SK-MEL-5 (cell line): ENCODE measurements at places on chromosomes 3 and 15.

DNA sequence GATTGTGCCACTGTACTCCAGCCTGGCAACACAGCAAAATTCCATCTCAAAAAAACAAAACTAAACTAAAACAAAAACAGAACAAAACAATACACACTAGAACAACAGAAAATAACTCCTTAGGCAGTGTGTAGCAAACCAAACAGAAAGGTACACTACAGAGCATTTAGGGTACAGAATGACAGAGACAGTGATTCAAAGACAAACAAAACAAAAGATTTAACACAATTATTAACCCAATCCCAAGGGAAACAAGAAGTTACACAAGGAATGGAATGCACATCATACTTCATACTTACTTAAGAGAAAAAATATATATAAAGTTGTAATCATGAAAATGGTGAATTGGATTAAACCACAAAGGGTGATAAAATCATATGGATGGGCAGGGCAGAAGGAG, 12.9 kb downstream of the SLC25A20 start:
- DNase-seq = no peak

GRCh38 chr15:66698318-66698961, 3.6 kb upstream of the SMAD6 start:
- DNase-seq = peak; percentile 85

DNA sequence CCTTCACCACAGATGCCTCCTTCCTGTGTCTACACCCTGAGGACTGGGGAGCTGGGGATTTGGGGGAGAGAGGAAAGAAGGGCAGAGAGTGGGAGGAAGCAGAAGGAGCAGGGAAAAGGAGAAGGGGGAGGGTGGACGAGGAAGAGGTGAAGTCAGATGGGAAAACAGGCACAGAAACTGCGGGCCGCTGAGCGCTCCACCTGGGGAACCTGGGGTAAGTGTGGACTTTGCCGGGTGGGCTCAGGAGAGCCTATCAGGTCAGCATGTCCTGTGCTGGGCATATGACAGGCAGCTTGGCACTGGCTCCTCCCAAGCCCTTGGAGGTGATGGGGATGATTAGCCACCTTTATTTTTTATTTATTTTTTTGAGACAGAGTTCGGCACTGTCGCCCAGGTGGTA, 62.6 kb downstream of the CORO2B start:
- DNase-seq = no peak

DNA sequence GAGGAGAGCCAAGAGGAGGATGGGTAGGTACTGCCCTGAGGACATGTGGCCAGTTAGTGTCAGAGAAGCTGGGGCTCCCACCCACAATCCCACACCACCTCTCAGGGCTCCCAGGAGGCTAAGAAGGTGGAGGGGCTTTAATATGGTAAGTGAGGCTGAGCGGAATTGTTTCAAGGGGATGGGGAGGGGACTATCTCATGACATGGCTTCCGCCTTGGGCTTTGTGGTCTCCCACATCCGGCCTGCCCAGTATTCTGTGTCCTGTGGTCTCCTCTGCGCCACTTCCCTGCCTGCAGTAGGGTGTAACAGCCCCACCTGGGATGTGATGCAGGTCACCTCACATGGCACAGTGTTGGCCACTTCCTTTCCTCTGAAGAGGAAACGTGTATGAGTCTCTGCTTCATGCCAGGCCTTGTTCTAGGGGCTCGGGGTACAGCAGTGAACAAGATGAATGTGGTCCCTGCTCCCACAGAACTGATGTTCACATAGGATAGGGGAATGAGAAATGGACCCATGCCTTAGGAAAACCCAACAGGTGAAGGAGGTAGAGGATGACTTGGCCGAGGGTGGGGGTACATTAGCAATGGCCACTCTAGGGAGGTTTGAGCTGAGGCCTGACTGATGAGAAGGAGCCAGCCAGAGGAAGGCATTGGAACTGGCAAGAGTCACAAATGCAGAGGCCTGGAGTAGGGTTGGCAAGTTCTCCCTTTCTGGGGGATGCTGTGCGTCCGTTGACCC, 3.2 kb downstream of the NEIL1 start:
- DNase-seq = no peak

- no peak for DNase-seq
Observed at GRCh38 chr3:138494607-138494929, 60.2 kb downstream of the ESYT3 start.

GRCh38 chr3:10848261-10848660, 32.2 kb downstream of the SLC6A11 start:
- DNase-seq = no peak

- no peak for DNase-seq
Observed at GRCh38 chr3:64251019-64251418, 25.8 kb upstream of the PRICKLE2 start.

- DNase-seq = no peak
Observed at GRCh38 chr3:65702202-65702601, 336.5 kb downstream of the MAGI1 start.

GRCh38 chr3:157793745-157794144, 290.5 kb upstream of the VEPH1 start:
- no peak for DNase-seq

GRCh38 chr3:59535791-59536221, 486.0 kb upstream of the CFAP20DC start:
- no peak for DNase-seq

DNA sequence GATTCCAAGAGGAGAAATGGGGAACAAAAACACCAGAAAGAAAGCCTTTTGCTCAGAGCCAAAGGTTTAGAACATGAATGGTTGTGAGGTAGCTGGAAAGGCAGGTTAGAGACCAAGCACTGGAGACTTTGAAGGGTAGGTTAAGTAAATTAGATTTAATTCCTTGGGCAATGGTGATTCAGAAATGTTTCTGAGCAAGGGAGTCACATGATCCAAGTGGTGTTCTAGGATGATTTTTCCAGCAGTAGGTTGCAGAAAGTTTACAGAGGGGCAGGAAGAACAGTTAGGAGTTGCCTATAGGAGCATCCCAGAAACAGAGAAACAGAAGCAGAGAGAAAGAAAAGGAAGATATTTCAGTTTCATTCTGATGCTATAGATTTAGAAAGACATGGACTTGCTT, 139.8 kb downstream of the WDR76 start:
- no peak for DNase-seq

- DNase-seq = no peak
Observed at GRCh38 chr3:135989242-135989641, 23.7 kb downstream of the PPP2R3A start.

DNA sequence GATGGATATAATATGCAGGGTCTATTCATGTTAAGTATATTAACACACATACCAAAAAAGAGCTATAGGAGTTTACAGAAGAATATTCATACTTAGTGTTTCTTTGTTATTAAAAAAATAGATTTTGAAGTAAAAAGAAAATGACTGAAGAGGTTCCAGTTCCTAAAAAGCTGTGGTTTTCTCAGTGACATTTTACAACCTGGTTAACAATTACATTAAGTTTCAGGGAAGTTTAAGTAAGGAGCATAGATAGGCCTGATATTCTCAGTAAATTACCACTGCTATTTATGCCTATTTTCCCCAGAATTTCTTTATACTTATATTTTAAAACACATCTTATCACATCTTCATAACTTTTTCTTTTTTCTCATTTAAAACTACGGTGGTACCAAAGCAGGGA, 43.6 kb upstream of the SPTSSB start:
- no peak for DNase-seq

DNA sequence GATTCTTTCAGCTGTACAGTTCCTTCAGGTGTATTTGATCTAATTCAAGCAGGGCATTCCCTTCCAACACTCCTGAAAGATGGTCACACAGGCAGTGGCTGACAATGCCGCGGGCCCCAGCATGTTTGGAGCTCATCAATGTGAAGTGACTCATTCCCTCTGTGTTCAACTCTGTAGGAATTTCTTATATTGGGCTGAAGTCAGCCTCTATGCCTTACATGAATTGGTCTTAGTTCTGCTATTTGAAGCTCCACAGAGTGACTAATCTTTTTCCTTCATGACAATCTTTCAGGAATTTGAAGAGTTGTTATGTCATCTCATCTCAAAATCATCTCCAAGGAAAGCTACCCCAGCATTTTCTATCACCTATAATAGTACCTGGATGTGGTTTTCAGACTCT, 142.5 kb upstream of the C2CD4B start:
- peak; percentile 8 for DNase-seq

DNA sequence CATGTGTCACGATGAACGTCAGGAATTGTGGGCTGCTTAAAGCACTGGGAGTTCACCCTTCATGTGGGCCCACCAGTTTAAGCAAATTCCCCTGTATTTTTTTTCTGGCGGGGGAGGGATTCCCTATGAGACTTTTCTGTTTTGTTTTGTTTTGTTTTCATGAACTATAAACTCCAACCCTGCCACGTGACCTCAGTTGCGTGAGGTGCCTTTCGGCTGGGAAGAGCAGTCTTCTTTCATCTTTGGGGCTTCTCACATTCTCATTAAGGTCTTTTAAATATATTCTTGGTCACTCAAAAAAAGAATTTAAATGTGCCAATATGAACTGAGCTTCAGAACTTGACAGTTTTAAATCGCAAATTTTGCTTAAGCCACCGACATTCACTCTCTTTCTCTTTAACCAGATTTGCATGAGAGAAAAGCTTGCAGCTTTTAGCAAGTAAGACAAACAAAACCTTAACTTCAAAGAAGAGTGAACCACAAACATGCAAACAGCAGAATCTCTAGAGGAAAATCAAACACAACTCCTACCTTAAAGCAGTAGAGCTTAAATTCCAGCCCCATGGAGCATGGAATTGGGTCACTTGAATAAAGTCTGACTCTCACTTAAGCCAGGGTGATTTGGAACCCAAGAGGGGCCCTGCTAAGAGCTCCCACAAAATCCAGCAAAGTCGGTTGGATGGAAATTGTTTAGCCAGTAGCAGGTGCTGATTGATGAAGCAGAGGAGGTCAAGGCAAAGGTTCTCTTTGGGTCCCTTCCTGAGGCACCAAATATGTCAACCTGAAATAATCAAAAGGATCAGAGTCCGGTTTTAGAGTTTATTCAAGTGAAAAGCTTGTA, 699.8 kb upstream of the GBE1 start:
- no peak for DNase-seq

GRCh38 chr15:95018888-95019545, 787.7 kb downstream of the MCTP2 start:
- peak; percentile 23 for DNase-seq

DNA sequence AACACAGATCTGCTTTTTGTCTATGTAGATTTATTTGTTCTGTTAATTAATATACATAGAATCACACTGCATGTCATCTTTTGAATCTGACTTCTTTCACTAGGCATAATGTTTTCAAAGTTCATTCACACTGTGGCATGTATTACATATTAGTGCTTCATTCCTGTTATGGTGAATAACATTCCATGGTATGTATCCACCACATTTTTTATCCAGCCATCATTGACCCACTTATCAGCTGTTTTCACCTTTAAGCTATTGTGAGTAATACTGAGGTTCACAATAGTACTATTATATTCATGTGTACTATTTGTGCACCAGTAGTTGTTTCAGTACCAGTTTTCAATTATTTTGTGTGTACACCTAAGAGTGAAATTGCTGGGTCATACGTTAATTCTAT, 230.6 kb upstream of the CNTN3 start:
- no peak for DNase-seq

DNA sequence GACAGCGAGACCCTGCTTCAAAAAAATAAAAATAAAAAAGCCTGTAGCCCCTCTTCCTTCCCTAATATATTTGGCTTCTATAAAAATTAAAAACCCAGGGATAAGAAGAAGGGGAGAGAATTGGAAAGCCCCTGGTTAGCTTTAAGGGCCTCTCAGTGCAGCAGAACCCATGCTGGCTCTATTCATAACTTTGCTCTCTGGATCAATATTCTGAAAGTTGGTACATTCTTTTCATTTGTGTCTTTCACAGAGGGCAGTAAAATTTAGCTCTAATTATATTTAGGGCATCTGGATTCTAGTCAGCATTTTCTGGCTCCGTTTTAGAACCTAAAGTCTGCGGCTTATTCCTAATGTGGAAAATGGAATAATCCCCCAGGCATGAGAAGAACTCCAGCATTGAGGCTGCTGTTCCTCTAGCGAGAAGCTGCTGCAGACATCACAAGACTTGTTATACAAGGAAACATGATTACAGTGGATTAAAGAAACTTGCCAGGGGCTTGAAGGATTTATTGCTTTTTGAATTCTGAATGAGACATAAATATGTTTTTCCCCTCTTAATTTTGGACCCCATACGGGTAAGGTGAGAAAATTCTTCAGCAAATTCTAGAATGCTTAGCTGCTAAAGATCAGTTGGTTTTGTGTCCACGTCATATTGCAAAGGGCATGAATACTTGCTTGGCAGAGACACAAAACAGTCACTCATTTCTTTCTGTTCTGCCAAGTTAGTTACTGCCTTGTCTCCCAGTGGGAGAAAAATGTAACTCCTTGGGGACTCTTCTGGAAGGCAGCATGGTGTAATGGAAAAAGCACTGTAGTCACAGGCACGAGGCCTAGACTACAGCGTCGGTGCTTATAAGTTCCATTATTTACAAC, 177.7 kb downstream of the VGLL4 start:
- DNase-seq = peak; percentile 98

GRCh38 chr15:74830868-74831267, 4.4 kb downstream of the CPLX3 start:
- no peak for DNase-seq

DNA sequence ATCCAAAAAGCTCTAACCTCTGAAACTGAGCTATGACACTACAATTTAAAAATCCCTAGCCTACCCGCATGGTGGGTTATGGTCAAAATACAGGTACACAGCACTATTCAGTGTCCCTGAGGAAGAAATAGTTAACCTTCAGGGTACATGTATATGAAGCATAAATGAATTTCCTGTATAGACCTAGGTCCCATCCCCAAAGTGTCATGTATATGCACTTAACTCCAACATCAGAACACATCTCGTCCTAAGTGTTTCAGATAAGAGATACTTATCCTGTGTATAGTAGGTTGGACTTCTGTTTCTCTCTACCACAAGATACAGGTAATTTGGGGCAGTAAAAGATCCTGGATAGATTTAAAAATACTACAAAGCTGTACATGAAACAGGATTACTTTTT, 6.4 kb downstream of the RPL14 start:
- DNase-seq = no peak
